ENCODE measurements at places on chromosomes 1 and 21.
A peak's percentile ranks its signal among the peaks of the same experiment; 100 is the strongest.

GRCh38 chr1:43824795-43825194 lies 108.8 kb upstream of the ARTN start:
- no peak for DNase-seq

- no peak for DNase-seq
Measured at GRCh38 chr1:62435231-62436038, 1.4 kb upstream of the USP1 start.

DNA sequence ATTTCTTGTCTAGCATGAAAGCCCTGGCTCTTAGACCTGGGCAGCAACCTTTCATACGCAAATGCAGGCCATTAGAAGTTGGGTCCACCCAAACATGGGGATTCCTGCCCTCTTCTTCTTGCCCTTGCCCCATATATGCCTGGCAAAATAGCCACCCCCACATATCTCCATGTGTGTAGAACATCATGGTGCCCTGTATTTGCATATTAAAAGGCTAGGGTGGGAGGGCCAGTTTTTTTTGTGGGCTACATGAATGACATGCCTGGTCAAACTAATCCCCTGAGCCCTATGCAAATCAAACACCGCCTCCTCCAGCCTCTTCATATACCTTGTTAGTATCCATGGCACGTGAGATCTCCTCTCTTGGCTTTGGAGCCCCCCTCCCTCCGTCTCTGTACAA lies 24.7 kb downstream of the MFSD2A start:
- DNase-seq: no peak

GRCh38 chr1:6961289-6961688 lies 176.0 kb downstream of the CAMTA1 start:
- no peak for DNase-seq

- peak; percentile 13 for DNase-seq
Measured at GRCh38 chr21:46226146-46226545, 2.4 kb downstream of the LSS start.

- no peak for DNase-seq
Measured at GRCh38 chr1:45412899-45413298, 72.7 kb upstream of the MUTYH start.

DNA sequence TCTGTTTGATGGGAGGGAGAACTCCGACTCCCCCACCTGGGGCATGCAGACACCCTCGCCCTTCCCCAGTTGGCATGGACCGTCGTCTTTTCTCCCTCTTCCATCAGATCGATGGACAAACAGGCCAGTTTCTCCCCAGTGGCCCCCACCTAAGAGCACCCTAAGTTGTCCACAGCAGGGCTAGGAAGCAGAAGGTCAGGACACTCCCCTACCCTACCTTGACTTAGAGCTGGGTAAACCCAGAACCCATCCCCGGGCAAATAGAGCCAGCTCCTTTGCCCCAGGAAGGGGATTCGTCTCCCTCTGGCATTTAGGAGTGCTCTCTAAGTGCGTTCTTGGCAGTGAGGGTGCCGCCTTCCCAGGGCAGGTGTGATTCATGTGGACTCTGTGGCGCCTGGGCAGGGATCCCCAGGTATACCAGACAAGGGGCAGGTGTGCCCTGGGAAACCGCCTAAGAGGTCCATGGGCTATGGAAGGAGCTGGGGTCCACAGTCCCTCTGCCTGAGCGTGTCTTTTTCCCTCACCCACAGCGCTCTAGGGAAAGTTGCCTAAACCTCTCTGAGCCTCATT lies 2.7 kb upstream of the RUNX3 start:
- DNase-seq: no peak

GRCh38 chr1:33402206-33402605 lies 28.7 kb downstream of the PHC2 start:
- DNase-seq: no peak

All from T47D (cell line).